Ovary (tissue), 10 donors: ENCODE measurements at places on chromosomes 6 and 20. TPM values are rescaled to one million over a fixed set of nuclear protein-coding genes. Genes with fewer than 3 reads are reported as not detected.

The GRIK2 gene
- polyA plus RNA-seq, result 4.1 TPM

GRCh38 chr6:8030920-8031319 is 33.3 kb downstream of the BLOC1S5 start:
- no peak overlapping the region for H3K27ac ChIP-seq
- H3K4me1 ChIP-seq, result no peaks in the 10 kb centered on the region
- H3K27me3 ChIP-seq, result no peaks in the 10 kb centered on the region
- no peak for DNase-seq
- H3K36me3 ChIP-seq, result no peaks in the 10 kb centered on the region

GRCh38 chr20:59359906-59360725 is 59.7 kb downstream of the EDN3 start:
- no peak overlapping the region for H3K27ac ChIP-seq
- no peaks in the 10 kb centered on the region for H3K4me1 ChIP-seq
- H3K27me3 ChIP-seq, result no peaks in the 10 kb centered on the region

The DEFB132 gene
- not detected for polyA plus RNA-seq

GRCh38 chr6:3061501-3061941 is 6.8 kb upstream of the RIPK1 start:
- H3K27me3 ChIP-seq, result no peaks in the 10 kb centered on the region
- DNase-seq, result no peak

The ID4 gene
- polyA plus RNA-seq, result 63.9 TPM

- no peak overlapping the region for H3K27ac ChIP-seq
- no peaks in the 10 kb centered on the region for H3K27me3 ChIP-seq
- DNase-seq, result no peak
- H3K4me1 ChIP-seq, result no peaks in the 10 kb centered on the region
- no peak overlapping the region for H3K4me3 ChIP-seq
These were observed 134.5 kb downstream of the PAX1 start for GRCh38 chr20:21839982-21840381.

GRCh38 chr20:34402461-34402860 is 39.4 kb downstream of the ITCH start:
- no peak overlapping the region for H3K4me3 ChIP-seq
- no peaks in the 10 kb centered on the region for H3K36me3 ChIP-seq
- H3K27me3 ChIP-seq, result no peaks in the 10 kb centered on the region
- H3K27ac ChIP-seq, result no peak overlapping the region
- no peak for DNase-seq
- H3K4me1 ChIP-seq, result peaks cover 4% of the 10 kb centered on the region

DNA sequence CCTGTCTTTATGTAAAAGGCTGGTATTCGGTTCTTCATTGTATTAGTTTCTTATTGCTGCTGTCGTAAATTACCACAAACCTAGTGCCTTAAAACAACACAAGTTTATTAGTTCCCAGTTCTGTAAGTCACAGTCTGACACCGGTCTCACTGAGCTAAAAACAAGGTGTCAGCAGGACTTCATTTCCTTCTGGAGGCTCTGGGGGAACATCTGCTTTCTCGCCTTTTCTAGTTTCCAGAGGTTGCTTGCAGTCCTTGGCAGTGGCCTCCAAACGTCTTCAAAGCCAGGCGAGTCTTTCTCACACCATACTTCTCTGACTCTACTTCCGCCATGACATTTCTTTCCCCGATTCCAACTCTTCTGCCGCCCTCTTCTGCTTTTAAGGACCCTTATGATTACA is 43.0 kb upstream of the ZFAND3 start:
- no peaks in the 10 kb centered on the region for H3K36me3 ChIP-seq
- no peak overlapping the region for H3K4me3 ChIP-seq
- no peak for DNase-seq
- H3K27me3 ChIP-seq, result no peaks in the 10 kb centered on the region
- H3K4me1 ChIP-seq, result no peaks in the 10 kb centered on the region
- H3K27ac ChIP-seq, result no peak overlapping the region

DNA sequence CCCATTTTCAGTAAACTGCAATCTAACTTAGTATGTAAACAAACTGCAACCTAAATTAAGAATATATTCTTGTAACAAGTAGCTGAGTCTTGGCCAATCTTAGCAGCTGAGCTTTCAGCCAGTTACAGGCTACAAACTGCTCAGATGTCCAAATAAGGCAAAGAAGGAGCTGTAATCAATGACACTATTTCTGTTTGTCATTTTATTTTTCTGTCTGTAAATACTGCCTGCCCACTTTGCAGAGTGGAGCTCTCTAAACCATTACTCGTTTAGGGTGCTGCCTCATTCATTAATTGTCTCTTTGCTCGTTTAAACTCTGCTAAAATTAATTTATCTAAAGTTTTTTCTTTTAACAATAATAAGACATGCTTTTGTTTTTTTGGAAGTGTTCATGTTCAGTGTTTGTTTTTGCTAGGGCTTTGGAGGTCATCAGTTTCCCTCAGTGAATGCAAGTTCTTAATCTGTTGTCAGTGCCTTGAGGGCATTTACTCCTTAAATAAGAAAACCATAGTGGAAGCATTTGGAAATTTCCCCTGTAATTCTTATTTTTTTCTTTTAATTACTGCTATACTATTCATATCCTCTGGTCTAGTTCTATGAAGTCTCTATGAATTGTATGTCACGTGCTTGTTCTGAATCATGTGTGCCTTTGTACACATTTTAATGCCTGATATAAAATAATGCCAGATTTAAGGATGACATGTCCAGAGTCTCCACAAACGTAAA is 3.6 kb upstream of the PRL start:
- no peaks in the 10 kb centered on the region for H3K27me3 ChIP-seq
- no peaks in the 10 kb centered on the region for H3K4me1 ChIP-seq
- H3K4me3 ChIP-seq, result no peak overlapping the region
- no peaks in the 10 kb centered on the region for H3K36me3 ChIP-seq

DNA sequence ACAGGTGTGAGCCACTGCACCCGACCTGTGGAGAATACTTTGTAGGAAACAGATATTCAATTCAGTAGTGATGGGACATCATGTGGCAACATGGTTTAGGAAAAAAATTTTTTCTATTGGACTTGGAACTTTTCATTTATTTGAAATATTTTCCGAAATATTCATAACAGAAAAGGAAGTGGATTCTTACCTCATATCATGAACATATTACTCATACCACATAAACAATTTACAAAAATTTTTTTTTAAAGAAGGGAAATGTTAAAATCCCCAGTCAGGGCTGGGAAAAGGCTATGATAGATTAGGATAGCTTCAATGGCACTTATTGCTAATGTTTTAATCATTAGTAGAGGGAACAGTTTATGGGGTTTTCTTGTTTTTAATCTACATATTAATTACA is 6.8 kb upstream of the ALDH8A1 start:
- no peak overlapping the region for H3K4me3 ChIP-seq
- H3K4me1 ChIP-seq, result no peaks in the 10 kb centered on the region
- no peak overlapping the region for H3K27ac ChIP-seq

DNA sequence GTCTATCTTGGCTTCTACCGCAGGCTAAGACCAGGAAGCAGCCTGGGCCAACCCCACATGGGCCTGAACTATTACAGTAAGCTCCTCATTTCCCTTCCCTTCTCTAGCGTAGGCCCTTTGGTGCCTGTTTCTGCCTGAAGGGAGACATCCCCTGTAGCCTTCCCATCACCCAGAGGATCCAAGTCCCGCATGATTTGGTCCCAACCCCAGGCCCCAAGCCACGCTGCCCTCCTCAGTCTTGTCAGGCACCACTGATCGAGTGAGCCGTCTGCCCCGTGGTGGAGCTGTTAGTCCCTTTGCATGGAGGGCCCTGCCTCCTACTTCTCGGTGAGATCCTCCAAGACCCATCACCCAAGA is 46.4 kb downstream of the EBF4 start:
- DNase-seq, result no peak
- H3K36me3 ChIP-seq, result no peaks in the 10 kb centered on the region
- no peaks in the 10 kb centered on the region for H3K4me1 ChIP-seq
- H3K27me3 ChIP-seq, result no peaks in the 10 kb centered on the region

The MYB gene
- 0.07 TPM for polyA plus RNA-seq
